Renal cortex interstitium (tissue), 15 donors: ENCODE measurements at places on chromosomes 5 and 9. TPM values are rescaled to one million over a fixed set of nuclear protein-coding genes. Genes with fewer than 3 reads are reported as not detected.

PCDHB12 gene
- 5.0 TPM for polyA plus RNA-seq

IL3 gene
- not detected for polyA plus RNA-seq

CER1 gene
- 0.50 TPM for polyA plus RNA-seq

AQP7 gene
- polyA plus RNA-seq, result 19.9 TPM

SPARC gene
- 2,648 TPM for polyA plus RNA-seq

DNAI1 gene
- polyA plus RNA-seq, result 1.4 TPM

GRCh38 chr5:83510260-83510659 is 38.7 kb downstream of the VCAN start:
- DNase-seq, result no peak
